ENCODE measurements at places on chromosomes 6 and 20.

DNA sequence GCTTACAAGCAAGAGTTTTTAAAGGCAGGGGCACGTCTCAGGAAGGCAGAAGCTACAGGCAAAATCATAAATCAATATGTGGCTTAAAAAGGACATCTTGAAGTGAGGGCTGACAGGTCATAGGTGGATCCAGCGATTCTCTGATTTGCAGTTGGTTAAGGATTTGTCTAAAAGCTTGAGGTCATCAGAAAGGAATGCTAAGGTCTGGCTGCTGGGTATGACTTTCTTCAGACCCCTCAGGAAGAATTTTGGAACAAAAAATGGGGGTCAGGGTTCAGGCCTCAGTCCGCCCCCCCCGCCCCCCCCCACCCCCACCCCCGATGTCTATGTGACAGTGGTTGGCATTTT is 261.9 kb downstream of the CDH4 start:
- no peak for DNase-seq

- DNase-seq = peak; percentile 95
Measured at GRCh38 chr6:83974409-83975050, 59.0 kb upstream of the MRAP2 start.

- no peak for DNase-seq
Measured at GRCh38 chr6:41651962-41652657, 13.8 kb downstream of the MDFI start.

GRCh38 chr20:54199721-54200176 is 8.1 kb upstream of the PFDN4 start:
- DNase-seq = peak; percentile 27

- no peak for DNase-seq
Measured at GRCh38 chr6:39602601-39603519, 122.3 kb downstream of the KIF6 start.

All from CMK (cell line).